ENCODE measurements at places on chromosomes 3 and 15. TPM values are rescaled to one million over a fixed set of nuclear protein-coding genes. Genes with fewer than 3 reads are reported as not detected.

CD200R1 gene
- total RNA-seq = 3.0 TPM

ADGRG7 gene
- 0.51 TPM for total RNA-seq

- H3K4me1 ChIP-seq = no peaks in the 10 kb centered on the region
- H3K4me3 ChIP-seq = no peak overlapping the region
- H3K27me3 ChIP-seq = no peaks in the 10 kb centered on the region
- no peak for DNase-seq
- H3K36me3 ChIP-seq = peaks cover 3% of the 10 kb centered on the region
Measured at GRCh38 chr15:44490622-44491021, 46.3 kb upstream of the EIF3J start.

DNA sequence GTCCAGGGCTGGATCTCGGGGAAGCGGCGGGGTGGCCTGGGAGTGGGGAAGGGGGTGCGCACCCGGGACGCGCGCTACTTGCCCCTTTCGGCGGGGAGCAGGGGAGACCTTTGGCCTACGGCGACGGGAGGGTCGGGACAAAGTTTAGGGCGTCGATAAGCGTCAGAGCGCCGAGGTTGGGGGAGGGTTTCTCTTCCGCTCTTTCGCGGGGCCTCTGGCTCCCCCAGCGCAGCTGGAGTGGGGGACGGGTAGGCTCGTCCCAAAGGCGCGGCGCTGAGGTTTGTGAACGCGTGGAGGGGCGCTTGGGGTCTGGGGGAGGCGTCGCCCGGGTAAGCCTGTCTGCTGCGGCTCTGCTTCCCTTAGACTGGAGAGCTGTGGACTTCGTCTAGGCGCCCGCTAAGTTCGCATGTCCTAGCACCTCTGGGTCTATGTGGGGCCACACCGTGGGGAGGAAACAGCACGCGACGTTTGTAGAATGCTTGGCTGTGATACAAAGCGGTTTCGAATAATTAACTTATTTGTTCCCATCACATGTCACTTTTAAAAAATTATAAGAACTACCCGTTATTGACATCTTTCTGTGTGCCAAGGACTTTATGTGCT is 527 bp downstream of the B2M start:
- H3K27ac ChIP-seq = peak overlapping the region; percentile 99
- peak overlapping the region; percentile 77 for H3K4me3 ChIP-seq
- peaks cover 7% of the 10 kb centered on the region for H3K36me3 ChIP-seq
- H3K27me3 ChIP-seq = no peaks in the 10 kb centered on the region

DNA sequence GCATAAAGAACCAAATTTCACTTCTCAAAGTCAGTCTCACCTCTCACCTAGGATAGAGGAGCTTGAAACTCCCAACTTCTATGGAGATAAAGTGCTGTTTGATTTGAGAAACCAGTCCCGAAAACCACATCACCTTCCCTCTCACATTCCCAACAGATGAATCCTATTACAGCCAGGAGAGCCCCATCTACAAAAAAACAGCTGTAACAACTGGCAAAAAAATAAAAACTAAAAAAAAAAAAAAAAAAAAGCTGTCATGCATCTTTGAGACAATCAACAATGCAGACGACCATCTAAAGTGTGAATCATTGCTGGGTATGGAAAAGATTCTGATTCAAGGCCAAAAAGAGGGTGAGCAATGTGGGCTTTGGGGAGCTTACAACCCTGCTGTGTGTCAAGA is 23.8 kb downstream of the HOMER2 start:
- no peaks in the 10 kb centered on the region for H3K27me3 ChIP-seq
- no peaks in the 10 kb centered on the region for H3K36me3 ChIP-seq
- DNase-seq = no peak

GRCh38 chr15:98330692-98331435 is 317.5 kb upstream of the IGF1R start:
- no peak overlapping the region for H3K27ac ChIP-seq
- H3K4me3 ChIP-seq = no peak overlapping the region
- no peaks in the 10 kb centered on the region for H3K36me3 ChIP-seq
- no peaks in the 10 kb centered on the region for H3K27me3 ChIP-seq
- DNase-seq = no peak

DNA sequence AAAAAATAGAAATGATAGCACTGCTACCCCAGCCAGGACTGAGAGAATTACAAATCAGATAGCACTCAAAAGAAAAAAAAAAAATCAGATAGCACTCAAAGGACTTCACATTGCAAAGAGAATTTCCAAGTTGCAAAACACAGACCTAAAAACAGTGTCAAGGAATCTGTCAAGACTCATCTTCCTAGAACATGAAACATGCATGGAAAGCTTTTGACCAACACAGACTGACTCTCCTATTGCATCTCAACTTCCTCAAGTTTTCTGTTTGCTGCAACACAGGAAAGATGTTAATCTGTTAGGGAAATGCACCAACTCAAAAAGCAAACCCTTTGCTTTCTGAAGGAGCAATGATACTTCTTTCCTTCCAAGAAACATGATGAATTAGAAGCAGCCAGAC is 42.3 kb downstream of the RAB27A start:
- H3K27ac ChIP-seq = no peak overlapping the region
- no peak overlapping the region for H3K4me3 ChIP-seq
- H3K36me3 ChIP-seq = peaks cover 2% of the 10 kb centered on the region
- DNase-seq = no peak

DNA sequence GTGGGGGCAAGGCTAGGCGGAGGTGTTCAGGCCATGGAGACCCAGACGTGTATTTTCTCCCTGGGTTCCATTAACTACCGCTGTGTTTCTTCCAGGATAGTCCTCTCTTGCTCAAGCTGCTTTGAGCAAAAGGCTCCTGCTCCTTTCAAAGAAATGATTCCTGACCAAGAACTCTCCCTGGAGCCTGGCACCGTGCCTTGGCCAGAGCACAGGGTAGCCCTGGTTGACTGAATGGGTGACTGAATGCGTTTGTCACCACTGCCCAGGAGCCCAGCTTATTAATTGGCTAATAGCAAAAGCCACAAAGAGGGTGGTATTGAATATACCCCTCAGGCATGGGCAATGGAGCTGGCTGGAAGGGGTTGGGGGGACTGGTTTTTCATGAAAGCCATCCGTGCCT is 13.9 kb downstream of the RASGRF1 start:
- no peaks in the 10 kb centered on the region for H3K27me3 ChIP-seq
- no peaks in the 10 kb centered on the region for H3K36me3 ChIP-seq
- DNase-seq = no peak

- no peaks in the 10 kb centered on the region for H3K36me3 ChIP-seq
- no peak for DNase-seq
- H3K27ac ChIP-seq = no peak overlapping the region
- H3K4me1 ChIP-seq = peaks cover 4% of the 10 kb centered on the region
- H3K4me3 ChIP-seq = no peak overlapping the region
Measured at GRCh38 chr15:42914728-42915497, 5.7 kb downstream of the TTBK2 start.

DNA sequence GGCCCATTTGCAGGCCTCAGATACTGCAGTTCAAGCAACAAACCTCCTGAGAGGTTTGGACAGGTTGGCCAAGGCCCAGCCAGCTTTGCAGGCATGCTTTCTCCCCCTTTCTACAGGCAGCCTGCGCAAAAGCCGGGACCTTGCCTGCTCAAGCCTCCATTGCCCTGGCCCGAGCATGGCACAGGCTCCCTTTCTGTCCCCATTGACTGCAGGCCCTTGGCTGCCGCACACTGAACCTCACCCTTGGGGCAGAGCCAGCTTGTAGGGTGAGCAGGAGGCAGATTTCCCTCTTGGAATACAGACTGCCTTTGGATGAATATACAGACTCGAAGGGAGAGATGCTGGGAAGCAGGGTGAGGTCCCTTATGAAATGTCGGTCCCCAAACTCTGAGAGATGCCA is 461.7 kb upstream of the PROK2 start:
- no peak overlapping the region for H3K4me3 ChIP-seq
- H3K27ac ChIP-seq = no peak overlapping the region
- no peaks in the 10 kb centered on the region for H3K36me3 ChIP-seq
- no peaks in the 10 kb centered on the region for H3K27me3 ChIP-seq
- peaks cover 15% of the 10 kb centered on the region for H3K4me1 ChIP-seq

- H3K36me3 ChIP-seq = no peaks in the 10 kb centered on the region
- no peak overlapping the region for H3K27ac ChIP-seq
- DNase-seq = no peak
- H3K4me1 ChIP-seq = peaks cover 3% of the 10 kb centered on the region
- H3K4me3 ChIP-seq = no peak overlapping the region
Measured at GRCh38 chr3:178389258-178389657, 147.0 kb upstream of the KCNMB2 start.

RARRES1 gene
- total RNA-seq = 323 TPM

DNA sequence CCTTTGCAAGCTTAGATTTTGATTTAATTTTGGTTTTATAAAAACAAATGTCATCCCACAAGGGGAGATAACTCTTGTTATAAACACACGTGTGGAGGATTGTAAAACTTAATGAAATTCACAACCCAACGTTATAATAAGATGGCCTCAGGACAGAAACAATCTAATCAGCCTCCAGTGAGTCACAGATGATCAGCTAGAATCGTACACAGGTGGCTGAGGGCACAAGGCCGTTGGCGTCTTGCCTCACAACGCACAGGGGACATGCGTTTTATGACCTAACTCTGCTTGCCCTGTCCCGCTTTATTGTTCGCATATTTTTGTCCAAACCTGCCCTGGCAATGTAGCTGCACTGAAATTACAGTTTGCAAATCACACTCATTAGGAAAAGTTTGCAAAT is 121.9 kb upstream of the PDZRN3 start:
- H3K4me3 ChIP-seq = no peak overlapping the region
- H3K36me3 ChIP-seq = no peaks in the 10 kb centered on the region
- no peaks in the 10 kb centered on the region for H3K27me3 ChIP-seq
- no peak overlapping the region for H3K27ac ChIP-seq
- DNase-seq = no peak

GRCh38 chr3:101268971-101269671 is 51.3 kb downstream of the IMPG2 start:
- H3K4me1 ChIP-seq = no peaks in the 10 kb centered on the region
- no peak overlapping the region for H3K27ac ChIP-seq
- no peaks in the 10 kb centered on the region for H3K27me3 ChIP-seq
- H3K36me3 ChIP-seq = no peaks in the 10 kb centered on the region

- peaks cover 7% of the 10 kb centered on the region for H3K4me1 ChIP-seq
- no peak for DNase-seq
- H3K4me3 ChIP-seq = no peak overlapping the region
- H3K27ac ChIP-seq = no peak overlapping the region
- H3K27me3 ChIP-seq = no peaks in the 10 kb centered on the region
- no peaks in the 10 kb centered on the region for H3K36me3 ChIP-seq
Measured at GRCh38 chr3:43289401-43289800, 3.1 kb downstream of the SNRK start.

- no peak overlapping the region for H3K27ac ChIP-seq
- no peaks in the 10 kb centered on the region for H3K36me3 ChIP-seq
- H3K4me1 ChIP-seq = no peaks in the 10 kb centered on the region
Measured at GRCh38 chr3:98483626-98484025, 13.9 kb upstream of the OR5K2 start.

DNA sequence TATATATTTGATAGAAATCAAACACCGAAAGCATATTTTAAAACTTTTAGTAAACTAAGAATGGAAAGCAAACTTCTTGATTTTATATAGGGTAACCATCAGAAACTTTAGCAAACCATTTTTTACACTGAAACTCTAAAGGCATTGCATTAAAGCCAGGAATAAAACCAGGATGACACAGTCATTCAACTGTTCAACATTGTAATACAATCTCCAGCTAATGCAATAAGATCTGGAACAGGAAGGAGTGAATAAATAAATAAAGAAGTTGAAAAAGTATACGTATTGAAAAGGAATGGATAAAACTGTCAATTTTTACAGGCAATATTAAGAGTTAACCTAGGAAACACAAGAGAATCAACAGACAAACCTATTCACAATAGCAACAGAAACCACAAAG is 181.9 kb upstream of the TTC14 start:
- no peak for DNase-seq
- no peaks in the 10 kb centered on the region for H3K27me3 ChIP-seq
- no peaks in the 10 kb centered on the region for H3K4me1 ChIP-seq

SLC2A2 gene
- not detected for total RNA-seq

GRCh38 chr3:71397046-71397445 is 186.5 kb downstream of the FOXP1 start:
- H3K36me3 ChIP-seq = no peaks in the 10 kb centered on the region
- DNase-seq = no peak

GRCh38 chr3:109178708-109179107 is 42.2 kb downstream of the C3orf85 start:
- no peaks in the 10 kb centered on the region for H3K27me3 ChIP-seq
- no peaks in the 10 kb centered on the region for H3K4me1 ChIP-seq
- no peak overlapping the region for H3K4me3 ChIP-seq
- no peak for DNase-seq

NOX5 gene
- total RNA-seq = 0.18 TPM

- H3K27me3 ChIP-seq = no peaks in the 10 kb centered on the region
- H3K4me3 ChIP-seq = no peak overlapping the region
- no peaks in the 10 kb centered on the region for H3K36me3 ChIP-seq
- DNase-seq = no peak
- no peak overlapping the region for H3K27ac ChIP-seq
Measured at GRCh38 chr15:89936051-89936785, 23.5 kb upstream of the ARPIN start.

DNA sequence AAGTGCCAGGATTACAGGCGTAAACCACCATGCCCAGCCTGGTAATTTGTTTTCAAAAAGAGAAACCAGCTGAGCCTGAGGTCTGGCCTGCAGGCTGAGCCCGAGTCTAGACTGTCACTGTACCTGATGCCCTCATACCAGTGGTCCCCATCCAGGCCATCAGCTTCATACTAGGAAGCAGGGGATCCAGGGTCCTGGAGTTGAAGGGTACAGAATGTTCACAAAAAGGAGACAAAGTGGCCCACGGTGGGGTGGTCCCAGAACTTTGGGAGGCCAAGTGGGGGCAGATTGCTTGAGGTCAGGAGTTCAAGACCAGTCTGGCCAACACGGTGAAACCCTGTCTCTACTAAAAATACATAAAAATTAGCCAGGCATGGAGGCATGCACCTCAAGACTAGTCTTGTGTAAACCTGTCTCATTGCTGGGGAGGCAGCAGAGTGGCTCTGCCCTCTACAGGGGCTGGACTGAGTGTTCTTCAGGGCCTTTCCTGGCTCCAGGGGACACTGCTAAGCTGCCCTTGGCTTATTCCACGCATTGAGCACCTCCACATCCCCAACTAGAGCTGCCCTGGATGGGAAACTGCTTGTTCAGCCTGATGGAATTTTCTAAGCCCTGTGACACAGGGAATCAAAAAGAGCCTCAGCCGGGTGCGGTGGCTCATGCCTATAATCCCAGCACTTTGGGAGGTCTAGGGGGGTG is 7.9 kb upstream of the HHATL start:
- H3K27me3 ChIP-seq = no peaks in the 10 kb centered on the region
- DNase-seq = no peak
- no peaks in the 10 kb centered on the region for H3K4me1 ChIP-seq
- H3K4me3 ChIP-seq = no peak overlapping the region
- H3K36me3 ChIP-seq = no peaks in the 10 kb centered on the region

GRCh38 chr3:127114337-127115070 is 78.4 kb upstream of the PRR23E start:
- H3K4me1 ChIP-seq = no peaks in the 10 kb centered on the region
- H3K27me3 ChIP-seq = peaks cover 3% of the 10 kb centered on the region
- no peaks in the 10 kb centered on the region for H3K36me3 ChIP-seq

MTHFS gene
- 15.4 TPM for total RNA-seq

NR1I2 gene
- total RNA-seq = not detected

GRCh38 chr3:111080413-111080812 is 8.8 kb downstream of the NECTIN3 start:
- H3K27me3 ChIP-seq = no peaks in the 10 kb centered on the region
- no peak overlapping the region for H3K4me3 ChIP-seq
- H3K27ac ChIP-seq = no peak overlapping the region
- DNase-seq = no peak
- peaks cover 5% of the 10 kb centered on the region for H3K4me1 ChIP-seq

- DNase-seq = no peak
- no peaks in the 10 kb centered on the region for H3K4me1 ChIP-seq
- no peaks in the 10 kb centered on the region for H3K27me3 ChIP-seq
- no peak overlapping the region for H3K27ac ChIP-seq
- no peaks in the 10 kb centered on the region for H3K36me3 ChIP-seq
- no peak overlapping the region for H3K4me3 ChIP-seq
Measured at GRCh38 chr15:100461049-100461448, 67.7 kb downstream of the CERS3 start.

Data from aorta (tissue), 5 donors.